Astrocyte of the spinal cord (primary cell): ENCODE measurements at places on chromosomes 2 and 18.

DNA sequence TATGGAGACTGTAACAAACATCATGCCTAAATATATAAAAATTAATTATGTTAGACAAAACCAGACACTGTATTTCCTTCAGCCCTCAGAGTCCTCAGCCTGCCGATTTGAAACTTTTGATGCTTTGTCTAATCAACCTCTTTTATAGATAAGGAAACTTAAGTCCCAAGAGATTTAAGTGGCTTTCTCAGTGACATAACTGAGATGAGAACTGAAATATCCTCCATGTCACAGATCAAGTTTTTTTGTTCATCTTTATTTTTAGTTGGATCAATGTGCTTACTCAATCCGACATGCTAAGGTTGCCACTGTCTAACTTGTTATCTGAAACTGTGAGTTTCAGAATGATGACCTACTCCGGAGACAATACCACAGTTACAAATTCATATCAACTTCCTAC lies 72.3 kb downstream of the BARD1 start:
- no peak for DNase-seq

- DNase-seq, result no peak
These were observed 23.0 kb downstream of the POU3F3 start for GRCh38 chr2:104876606-104877570.

GRCh38 chr18:36017232-36017631 lies 44.8 kb downstream of the RMP24 start:
- no peak for DNase-seq

DNA sequence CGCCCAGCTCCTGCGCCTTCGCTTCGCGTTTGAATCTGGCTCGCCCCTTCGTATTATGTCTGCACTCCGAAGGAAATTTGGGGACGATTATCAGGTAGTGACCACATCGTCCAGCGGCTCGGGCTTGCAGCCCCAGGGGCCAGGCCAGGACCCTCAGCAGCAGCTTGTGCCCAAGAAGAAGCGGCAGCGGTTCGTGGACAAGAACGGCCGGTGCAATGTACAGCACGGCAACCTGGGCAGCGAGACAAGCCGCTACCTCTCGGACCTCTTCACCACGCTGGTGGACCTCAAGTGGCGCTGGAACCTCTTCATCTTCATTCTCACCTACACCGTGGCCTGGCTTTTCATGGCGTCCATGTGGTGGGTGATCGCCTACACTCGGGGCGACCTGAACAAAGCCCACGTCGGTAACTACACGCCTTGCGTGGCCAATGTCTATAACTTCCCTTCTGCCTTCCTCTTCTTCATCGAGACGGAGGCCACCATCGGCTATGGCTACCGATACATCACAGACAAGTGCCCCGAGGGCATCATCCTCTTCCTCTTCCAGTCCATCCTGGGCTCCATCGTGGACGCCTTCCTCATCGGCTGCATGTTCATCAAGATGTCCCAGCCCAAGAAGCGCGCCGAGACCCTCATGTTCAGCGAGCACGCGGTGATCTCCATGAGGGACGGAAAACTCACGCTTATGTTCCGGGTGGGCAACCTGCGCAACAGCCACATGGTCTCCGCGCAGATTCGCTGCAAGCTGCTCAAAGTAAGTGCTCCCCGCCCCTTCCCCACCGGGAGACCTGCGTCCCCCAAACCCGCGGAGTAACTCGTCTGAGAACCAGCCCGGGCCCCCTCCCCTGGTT lies 453 bp downstream of the KCNJ3 start:
- no peak for DNase-seq

DNA sequence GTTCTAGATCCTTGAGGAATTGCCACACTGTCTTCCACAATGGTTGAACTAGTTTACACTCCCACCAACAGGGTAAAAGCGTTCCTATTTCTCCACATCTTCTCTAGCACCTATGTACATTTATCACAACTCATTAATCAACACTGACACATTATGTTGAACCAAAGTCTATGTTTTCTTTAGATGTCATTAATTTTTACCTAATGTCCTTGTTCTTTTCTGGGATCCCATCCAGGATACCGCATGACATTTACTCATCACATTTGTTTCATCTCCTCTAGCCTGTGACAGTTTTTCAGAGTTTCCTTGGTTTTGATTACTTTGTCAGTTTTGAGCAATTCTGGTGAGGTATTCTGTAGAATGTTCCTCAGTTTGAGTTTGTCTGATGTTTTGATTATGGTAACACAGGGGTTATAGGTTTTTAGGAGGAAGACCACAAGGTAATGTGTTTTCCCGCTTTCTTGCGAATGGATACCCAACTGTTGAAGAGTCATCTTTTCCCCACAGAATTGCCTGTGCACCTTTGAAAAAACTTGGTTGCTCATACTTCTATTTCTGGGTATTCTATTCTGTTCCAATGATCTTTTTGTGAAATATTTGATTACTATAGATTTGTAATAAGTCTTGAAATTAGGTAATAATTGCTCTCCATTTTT lies 3.0 kb upstream of the UGT1A9 start:
- DNase-seq, result no peak

DNA sequence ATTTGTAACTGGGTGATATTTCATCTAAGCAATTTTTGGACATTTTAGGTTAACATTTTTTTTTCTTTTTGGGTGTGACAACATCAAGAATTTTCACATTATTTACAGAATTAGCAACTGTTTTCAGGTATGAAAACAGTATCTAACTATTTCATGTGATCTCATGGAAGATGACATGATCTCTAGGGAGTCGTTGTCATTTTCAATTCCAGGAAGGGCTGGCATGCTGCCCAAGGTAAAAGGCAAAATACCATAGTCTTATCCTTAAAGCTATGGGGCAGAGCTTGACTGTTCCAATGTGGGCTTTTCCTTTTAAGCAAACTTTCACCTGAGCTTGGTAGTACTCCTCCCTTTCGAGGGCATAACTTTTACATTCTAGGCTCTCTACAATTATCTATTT lies 443.7 kb downstream of the DSEL start:
- no peak for DNase-seq

DNA sequence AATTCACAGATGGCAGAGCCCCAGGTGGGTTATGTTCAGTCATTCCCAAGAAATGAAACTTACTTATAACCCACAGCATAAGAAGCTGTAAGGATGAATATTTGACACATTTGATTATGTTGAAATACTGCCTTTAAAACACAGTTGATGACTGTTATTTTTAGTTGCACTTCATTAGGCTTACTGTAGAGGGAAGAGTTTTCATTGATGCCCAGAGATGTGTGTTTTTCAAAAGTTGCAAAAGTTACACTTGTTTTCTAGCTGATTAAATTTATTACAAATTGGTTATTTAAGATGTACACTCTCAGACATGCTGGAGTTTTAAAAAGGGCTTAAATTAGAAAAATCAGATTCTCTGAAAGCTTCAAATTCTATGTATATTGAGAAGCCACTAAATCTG lies 506.1 kb downstream of the PARD3B start:
- no peak for DNase-seq

GRCh38 chr2:75325594-75325993 lies 126.3 kb upstream of the TACR1 start:
- DNase-seq, result no peak

DNA sequence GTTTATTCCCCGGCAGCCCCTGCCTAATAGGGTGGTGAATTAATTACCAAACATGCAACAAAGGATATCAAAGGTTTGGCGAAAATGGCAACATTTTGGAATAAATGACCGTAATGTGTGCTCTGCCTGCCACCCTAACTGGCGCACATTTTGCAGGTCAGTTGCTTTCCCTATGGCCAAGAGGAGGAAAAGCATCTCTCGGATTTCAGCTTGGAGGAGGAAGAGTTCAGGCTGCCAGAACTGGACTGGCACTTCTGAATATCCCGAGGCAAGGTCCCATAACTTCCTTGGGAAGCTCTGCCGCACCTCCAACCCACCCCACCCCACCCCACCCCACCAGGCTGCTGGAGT lies 37.1 kb downstream of the SLC25A52 start:
- no peak for DNase-seq

GRCh38 chr2:167964650-167965413 lies 282.6 kb downstream of the STK39 start:
- DNase-seq, result peak; percentile 10

DNA sequence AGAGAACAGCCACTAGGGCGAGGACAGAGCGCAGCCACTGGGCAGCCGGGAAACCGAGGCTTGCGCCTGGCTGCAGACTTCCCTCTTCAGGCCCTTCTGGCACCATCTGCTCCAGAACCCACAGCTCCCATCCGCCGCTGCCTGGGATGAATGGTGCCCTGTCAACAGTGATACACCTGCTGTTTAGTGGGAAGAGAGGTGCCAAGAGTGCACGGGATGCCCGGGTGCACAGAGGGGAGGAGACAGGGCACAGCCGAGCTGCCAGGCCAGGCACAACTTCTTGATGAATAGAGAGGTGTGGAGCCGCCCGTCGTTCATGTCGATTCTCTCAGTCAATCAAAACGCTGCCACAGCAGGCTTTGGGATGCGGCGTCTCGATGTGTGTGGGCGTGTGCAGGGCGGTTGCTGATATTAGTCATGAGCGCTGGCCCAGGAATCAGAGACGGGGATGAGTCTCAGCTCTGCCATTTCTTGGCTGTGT lies 39.5 kb downstream of the RRM2 start:
- DNase-seq, result peak; percentile 52

GRCh38 chr2:9373047-9373446 lies 50.3 kb downstream of the ITGB1BP1 start:
- no peak for DNase-seq

- no peak for DNase-seq
These were observed 13.5 kb downstream of the TNFRSF11A start for GRCh38 chr18:62338446-62339105.

- peak; percentile 76 for DNase-seq
These were observed 135.8 kb downstream of the SH3RF3 start for GRCh38 chr2:109264595-109265328.

GRCh38 chr2:96970248-96970875 lies 16.0 kb downstream of the FAM178B start:
- DNase-seq, result no peak

GRCh38 chr2:226641008-226641407 lies 158.6 kb downstream of the IRS1 start:
- DNase-seq, result no peak

DNA sequence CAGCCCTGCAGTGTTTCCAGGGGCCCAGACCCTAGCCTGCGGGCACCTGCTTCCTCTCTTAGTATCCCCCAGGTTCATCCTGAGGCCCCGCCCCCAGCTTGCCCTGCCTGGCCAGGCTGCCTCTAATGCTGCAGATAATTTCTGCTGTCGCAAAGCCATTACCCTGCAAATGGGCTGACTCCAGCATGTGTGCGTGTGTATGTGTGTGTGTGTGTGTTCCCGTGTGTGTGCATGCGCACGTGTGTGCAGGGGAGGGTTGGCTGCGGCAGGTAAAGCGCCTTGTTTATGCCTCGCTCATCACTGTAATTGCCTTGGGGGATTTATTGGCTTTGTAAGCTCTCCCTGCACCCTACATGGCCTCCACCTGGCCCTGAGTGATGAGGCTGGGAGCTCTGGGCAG lies 7.6 kb upstream of the PRSS56 start:
- DNase-seq, result no peak

DNA sequence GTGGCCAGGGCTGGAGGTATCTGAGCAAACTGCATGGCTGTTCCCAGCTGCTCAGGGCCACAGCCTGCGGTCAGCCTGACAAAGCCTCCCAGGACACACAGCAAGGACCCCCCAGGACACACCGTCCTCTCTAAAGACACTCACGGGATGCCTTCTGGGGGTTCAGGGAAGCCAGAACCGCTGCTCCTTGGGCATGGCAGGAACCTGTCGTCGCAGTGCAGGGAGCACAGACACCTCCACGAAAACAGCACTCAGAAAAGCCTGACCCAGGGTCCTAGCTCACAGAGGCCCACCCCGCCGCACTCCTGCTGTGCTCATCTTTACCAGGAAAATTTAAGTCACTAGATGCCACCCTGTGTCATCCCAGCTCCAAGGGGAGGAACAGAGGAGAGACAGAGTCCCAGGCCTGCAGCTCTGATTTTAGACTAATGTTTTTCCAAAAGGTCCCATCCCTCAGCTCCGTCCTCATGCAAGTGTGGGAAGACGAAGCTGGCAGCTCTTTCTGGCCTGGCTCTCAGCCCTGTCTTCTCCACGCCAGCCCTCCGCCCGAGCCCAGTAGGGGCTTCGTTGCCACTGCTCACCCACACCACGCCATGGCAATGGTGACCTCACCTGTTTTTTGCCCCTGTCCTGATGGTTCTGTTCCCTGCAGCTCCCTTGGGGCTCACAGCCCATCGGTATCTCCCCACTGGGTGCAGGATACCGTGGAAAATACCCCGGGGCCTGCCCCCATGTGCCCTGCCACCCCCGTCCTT lies 23.9 kb upstream of the SLC66A3 start:
- no peak for DNase-seq

DNA sequence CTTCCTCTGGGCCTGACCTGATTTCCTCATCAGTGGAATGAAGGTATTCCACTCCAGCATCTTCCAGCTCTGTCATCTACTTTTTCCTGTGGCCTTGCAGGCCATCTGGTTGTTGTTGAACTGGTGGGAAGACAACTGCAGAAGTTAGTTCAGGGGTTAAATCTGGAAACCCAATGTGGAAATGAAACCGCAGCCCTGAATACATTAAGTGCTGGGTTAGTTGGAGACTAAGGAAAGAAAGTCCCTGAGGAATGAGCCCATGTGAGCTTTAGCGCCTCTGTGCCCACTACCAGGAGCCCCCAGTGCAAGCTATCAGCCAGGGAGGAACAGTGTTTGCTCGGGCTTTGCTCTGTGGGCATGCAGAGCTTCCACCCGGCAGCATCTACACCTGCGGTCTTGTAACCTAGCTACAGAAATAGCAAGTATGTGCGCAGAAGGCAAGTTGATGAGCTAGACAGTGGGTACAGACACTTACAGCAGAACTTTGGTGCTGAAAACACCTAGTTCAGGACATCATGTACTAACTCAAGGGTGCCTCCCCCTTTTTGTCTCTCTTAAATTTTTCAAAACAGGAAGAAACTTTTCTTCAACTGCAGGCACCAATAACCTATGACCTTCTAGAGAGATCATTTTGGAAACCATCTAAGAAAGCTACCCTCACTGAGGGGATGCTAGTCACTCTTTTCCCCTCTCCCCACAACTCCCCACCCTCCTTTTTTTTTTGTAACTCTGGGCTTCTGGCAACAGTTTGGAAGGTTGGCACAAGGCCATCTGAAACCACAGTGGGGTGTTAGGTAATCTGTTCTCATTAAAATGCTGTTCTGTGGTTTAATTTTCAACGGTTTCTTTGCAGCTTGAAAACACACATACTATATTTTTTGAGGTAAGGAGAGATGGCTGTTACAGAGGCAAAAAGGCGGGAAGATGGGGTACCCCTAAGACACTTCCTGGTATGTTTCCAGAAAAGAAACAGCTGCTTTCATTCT lies 18.3 kb upstream of the CXCR4 start:
- no peak for DNase-seq

- DNase-seq, result no peak
These were observed 62.2 kb downstream of the ACKR3 start for GRCh38 chr2:236631856-236632291.

GRCh38 chr2:36824273-36824672 lies 127.8 kb downstream of the VIT start:
- DNase-seq, result no peak

DNA sequence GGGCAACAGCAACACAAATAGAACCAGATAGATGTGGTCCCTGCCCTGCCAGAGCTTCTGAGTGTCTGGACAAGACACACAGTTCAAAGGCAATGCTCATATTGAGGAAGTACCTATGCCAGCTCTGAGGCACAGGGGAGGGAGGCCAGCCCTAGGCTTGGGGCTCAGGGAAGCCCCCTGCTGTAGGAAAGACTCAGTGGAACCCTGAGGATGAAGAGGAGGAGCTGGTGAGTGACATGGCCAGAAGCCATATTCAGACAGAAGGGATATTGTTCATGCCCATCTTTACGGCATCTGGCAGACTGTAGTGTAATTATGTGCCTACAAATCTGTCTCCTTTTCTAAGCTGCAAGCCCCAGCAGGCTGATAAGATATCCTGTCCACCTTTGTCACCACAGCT lies 8.8 kb downstream of the SIGLEC15 start:
- no peak for DNase-seq
